Aorta (tissue), 5 donors: ENCODE measurements at places on chromosomes 3 and 15. TPM values are rescaled to one million over a fixed set of nuclear protein-coding genes. Genes with fewer than 3 reads are reported as not detected.

DNA sequence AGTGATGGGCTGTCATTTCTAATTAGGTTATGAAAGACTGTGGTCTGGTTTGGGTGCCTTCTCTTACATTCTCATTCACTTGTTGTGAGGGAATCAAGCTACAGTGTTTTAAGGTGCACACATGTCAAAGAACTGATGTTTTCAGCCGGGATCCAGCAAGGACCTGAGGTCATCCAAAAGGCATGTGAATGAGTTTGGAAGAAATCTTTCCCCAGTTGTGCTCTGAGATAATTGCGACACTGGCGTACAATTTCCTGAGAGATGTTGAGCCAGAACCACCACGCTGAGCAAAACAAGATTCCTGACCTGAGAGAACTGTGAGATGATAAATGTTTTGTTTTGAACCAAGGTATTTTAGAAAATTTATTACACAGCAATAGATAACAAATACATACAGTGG, 295.3 kb upstream of the SLITRK3 start:
- H3K27ac ChIP-seq: no peak overlapping the region
- no peaks in the 10 kb centered on the region for H3K27me3 ChIP-seq
- H3K4me1 ChIP-seq: no peaks in the 10 kb centered on the region
- no peaks in the 10 kb centered on the region for H3K36me3 ChIP-seq
- H3K4me3 ChIP-seq: no peak overlapping the region

- no peaks in the 10 kb centered on the region for H3K36me3 ChIP-seq
- H3K27ac ChIP-seq: no peak overlapping the region
- DNase-seq: no peak
- no peaks in the 10 kb centered on the region for H3K4me1 ChIP-seq
- no peak overlapping the region for H3K4me3 ChIP-seq
Observed at GRCh38 chr3:34351882-34352777, 553.7 kb downstream of the PDCD6IP start.

DNA sequence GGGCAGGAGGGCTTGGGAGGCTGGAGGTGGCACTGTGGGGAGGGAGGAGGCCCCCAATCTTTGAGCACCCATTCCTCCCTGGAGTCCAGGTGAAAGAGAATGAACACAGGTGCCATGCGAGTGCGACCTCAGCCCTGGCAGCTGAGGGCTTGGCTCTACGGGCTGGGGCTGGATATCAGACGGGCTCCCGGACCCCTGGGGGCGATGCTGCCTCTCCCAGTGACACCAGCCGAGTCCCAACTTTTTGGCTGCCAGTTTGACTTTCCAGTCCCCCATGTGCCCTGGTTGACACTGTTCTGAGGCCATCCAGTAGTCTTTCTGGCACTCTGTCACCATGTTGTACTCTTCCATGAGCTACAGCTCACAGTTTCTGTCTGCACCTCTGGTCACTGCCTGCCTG, 1.2 kb downstream of the VILL start:
- H3K4me1 ChIP-seq: no peaks in the 10 kb centered on the region
- H3K36me3 ChIP-seq: no peaks in the 10 kb centered on the region
- peak; percentile 45 for DNase-seq
- no peak overlapping the region for H3K4me3 ChIP-seq
- no peaks in the 10 kb centered on the region for H3K27me3 ChIP-seq
- no peak overlapping the region for H3K27ac ChIP-seq

- DNase-seq: no peak
- H3K36me3 ChIP-seq: peaks cover 3% of the 10 kb centered on the region
Observed at GRCh38 chr3:126111126-126111551, 27.2 kb upstream of the SLC41A3 start.

- H3K27ac ChIP-seq: no peak overlapping the region
- no peak overlapping the region for H3K4me3 ChIP-seq
- H3K4me1 ChIP-seq: no peaks in the 10 kb centered on the region
- H3K36me3 ChIP-seq: no peaks in the 10 kb centered on the region
- no peaks in the 10 kb centered on the region for H3K27me3 ChIP-seq
- DNase-seq: no peak
Observed at GRCh38 chr3:9613056-9613748, 36.1 kb upstream of the MTMR14 start.

Gene GRM2
- total RNA-seq: 0.87 TPM

DNA sequence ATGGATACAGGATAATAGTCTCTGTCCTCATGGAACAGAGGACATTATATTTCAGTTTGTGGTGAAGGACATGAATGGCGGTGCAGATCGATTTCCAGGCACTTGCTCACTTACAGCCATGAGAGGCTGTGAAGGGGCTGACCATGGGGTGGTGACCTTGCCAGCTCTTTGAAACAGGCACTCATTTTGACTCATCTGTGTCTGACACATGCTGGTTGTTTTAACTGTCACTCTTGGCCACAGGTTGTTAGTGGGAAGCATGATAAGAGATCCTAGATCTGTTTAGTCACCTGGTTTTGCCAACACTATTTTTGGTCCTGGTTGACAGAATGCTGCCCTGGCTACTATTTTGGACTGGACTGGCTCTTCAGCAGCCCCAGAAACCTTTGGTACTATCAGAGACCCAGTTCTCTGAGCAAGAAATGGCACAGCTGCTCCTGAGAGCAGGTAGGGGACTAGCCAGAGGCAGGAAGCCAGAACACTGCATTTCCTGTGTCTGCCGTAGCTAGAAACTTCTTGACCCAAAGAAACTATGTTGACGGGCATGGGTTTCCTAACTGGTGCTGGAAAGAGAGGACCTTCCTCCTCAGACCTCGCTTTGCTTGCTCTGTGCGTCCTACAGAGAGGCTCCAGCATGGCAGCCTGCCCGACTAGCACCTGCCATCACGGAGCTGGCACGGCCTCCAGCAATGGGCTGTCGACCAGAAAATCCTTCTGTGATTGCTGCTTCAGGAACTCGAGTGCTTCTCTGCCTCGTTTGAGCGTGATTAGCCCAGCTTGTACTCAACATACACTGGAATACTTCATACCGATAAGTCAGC, 6.3 kb downstream of the PXYLP1 start:
- H3K36me3 ChIP-seq: no peaks in the 10 kb centered on the region
- no peaks in the 10 kb centered on the region for H3K27me3 ChIP-seq
- DNase-seq: no peak
- H3K4me1 ChIP-seq: peaks cover 14% of the 10 kb centered on the region

- H3K4me1 ChIP-seq: peaks cover 8% of the 10 kb centered on the region
- no peak overlapping the region for H3K27ac ChIP-seq
- H3K4me3 ChIP-seq: no peak overlapping the region
- no peak for DNase-seq
Observed at GRCh38 chr3:161072211-161072621, 32.9 kb downstream of the B3GALNT1 start.

DNA sequence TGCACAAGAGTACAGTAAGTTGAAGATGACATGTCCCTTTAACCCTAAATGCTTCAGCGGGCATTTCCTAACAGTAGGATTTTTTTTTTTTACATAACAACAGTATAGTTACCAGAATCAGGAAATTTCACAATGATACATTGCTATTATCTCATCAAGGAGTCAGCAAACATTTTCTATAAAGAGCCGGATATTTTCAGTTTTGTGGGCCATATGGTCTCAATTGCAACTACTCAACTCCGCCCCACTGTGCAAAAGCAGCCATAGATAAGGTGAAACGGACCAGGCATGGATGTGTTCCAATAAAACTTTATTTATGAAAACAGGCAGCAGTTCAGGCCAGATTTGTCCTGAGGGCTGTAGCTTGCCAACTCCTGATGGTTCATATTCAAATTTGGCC, 130.6 kb downstream of the SMAD6 start:
- no peaks in the 10 kb centered on the region for H3K4me1 ChIP-seq
- no peaks in the 10 kb centered on the region for H3K36me3 ChIP-seq
- H3K27me3 ChIP-seq: no peaks in the 10 kb centered on the region
- no peak for DNase-seq
- H3K4me3 ChIP-seq: no peak overlapping the region
- no peak overlapping the region for H3K27ac ChIP-seq

Gene SAMMSON
- total RNA-seq: 25.6 TPM

DNA sequence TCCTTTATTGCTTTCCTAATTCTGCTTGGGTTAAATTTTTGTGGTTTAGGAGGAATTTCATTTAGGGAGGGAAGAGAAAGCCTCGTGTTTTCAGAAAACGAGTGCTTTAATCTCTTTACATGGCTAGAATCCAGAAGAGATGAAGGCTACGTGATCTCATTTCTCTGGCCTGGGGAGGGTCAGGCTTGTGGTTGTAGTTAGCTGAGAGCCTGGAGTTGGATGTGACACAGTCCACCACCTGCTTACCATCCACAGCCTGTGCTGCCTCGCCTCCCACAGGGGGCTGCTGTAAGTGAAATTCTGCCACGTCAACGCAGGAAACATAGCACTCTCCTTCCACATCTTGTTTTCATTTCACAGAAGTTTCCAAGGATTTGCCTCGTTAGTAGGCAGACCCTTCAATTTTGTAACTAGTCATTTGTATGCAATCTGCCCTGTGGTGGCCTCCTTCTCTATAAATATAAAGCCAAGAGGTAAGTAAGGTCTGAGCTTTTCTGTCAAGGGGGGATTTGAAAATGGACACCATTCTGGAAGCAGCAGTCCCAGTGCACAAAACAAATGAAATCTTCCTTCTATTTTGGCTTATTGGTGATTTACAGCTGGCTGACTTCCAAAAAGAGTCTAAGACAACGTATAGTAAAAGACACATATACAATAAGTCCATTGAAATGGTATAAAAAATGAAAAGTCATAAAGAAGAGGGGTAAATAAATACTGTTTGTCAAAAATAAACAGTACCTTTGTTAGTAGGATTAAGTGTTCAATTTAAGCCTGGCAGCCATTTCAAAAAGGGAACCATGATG, 3.4 kb downstream of the GXYLT2 start:
- H3K27me3 ChIP-seq: no peaks in the 10 kb centered on the region
- peak overlapping the region; percentile 59 for H3K27ac ChIP-seq
- H3K4me3 ChIP-seq: no peak overlapping the region

DNA sequence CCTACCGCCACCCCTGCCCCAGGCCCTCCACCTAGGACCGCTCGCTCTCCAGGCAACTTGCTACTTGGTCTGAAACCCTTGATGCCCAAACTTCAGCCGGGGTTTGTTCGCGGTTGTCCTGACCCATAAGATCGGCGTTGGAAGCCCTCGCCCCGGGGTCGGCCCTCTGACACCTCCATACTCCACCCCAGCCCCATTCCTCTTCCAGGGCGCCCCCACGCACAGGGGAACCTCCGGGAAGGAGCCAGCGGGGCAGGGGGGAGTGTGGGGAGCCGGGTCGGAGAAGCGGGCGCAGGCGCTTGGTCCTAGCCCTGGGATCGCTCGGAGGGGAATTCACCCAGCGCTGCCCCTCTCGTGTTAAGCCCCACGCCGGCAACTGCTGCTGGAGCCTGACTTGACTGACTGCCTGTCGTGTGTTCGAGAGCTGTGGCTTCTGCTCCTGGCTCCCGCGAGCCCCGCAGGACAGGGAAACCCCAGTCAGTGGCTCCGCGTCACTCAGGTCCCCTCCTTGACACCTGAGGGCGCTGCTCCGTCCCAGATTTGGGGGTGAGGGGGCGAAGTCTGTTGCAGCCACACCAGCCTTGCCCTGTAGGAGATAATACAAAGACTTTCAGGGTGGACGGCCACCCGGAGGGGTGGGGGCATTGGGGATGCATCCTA, 675 bp downstream of the RYR3 start:
- no peaks in the 10 kb centered on the region for H3K4me1 ChIP-seq
- H3K27me3 ChIP-seq: no peaks in the 10 kb centered on the region
- no peaks in the 10 kb centered on the region for H3K36me3 ChIP-seq
- peak; percentile 79 for DNase-seq
- peak overlapping the region; percentile 63 for H3K4me3 ChIP-seq

Gene ITIH3
- total RNA-seq: 6.8 TPM

Gene USP13
- total RNA-seq: 6.9 TPM

DNA sequence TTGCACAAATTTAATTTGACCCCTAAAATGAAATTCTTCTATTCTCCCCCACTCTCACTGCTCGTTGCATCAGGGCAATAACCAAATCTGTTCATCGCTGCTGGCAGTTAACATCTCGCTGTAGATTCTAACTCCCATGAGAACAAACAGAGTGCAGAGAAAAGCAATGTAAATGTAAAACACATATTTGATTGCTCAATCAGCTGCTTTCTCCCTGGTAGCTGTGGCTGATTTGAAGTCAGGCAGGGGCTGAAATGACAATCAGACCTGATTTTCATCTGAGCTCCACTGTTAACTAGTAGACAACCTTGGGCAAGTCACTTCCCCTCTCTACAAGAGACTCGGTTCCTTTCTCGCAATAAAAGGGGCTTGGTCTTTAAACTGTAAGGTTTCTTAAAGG, 119.8 kb upstream of the CPNE4 start:
- no peaks in the 10 kb centered on the region for H3K36me3 ChIP-seq
- H3K27me3 ChIP-seq: no peaks in the 10 kb centered on the region
- no peak for DNase-seq
- no peak overlapping the region for H3K27ac ChIP-seq
- H3K4me1 ChIP-seq: no peaks in the 10 kb centered on the region

- H3K4me1 ChIP-seq: no peaks in the 10 kb centered on the region
- H3K27me3 ChIP-seq: no peaks in the 10 kb centered on the region
- H3K36me3 ChIP-seq: no peaks in the 10 kb centered on the region
- H3K27ac ChIP-seq: no peak overlapping the region
- no peak for DNase-seq
Observed at GRCh38 chr3:58261954-58262666, 24.5 kb downstream of the ABHD6 start.

Gene ACVR2B
- total RNA-seq: 8.2 TPM

DNA sequence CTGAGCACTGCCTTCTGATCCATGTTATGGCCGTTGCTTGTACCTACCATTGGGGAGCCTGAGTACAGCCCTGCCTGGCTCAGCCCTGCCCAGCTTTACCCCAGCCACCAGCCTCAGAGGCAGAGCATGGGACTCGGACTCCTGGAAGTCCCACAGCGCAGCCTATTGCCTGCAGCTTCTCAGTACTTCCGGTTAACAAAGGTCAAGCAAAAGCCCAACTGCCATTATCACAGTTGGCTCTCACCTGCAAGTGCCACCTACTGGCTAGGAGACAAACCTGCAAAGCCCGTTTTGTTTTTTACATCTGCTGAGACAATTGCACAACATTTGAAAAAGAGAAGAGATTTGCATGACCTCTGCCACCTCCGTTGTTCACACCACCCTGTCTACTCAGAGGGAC, 1081.7 kb downstream of the NAALADL2 start:
- no peaks in the 10 kb centered on the region for H3K36me3 ChIP-seq
- no peaks in the 10 kb centered on the region for H3K27me3 ChIP-seq
- H3K27ac ChIP-seq: no peak overlapping the region
- no peak overlapping the region for H3K4me3 ChIP-seq

GRCh38 chr15:36982430-36982829, 117.9 kb downstream of the MEIS2 start:
- no peaks in the 10 kb centered on the region for H3K36me3 ChIP-seq
- H3K4me3 ChIP-seq: no peak overlapping the region
- no peak overlapping the region for H3K27ac ChIP-seq
- no peaks in the 10 kb centered on the region for H3K27me3 ChIP-seq
- H3K4me1 ChIP-seq: no peaks in the 10 kb centered on the region
- no peak for DNase-seq

Gene LIPH
- total RNA-seq: 0.62 TPM

GRCh38 chr15:32942401-32942841, 224.6 kb downstream of the GREM1 start:
- H3K27me3 ChIP-seq: no peaks in the 10 kb centered on the region
- DNase-seq: no peak
- no peak overlapping the region for H3K4me3 ChIP-seq
- H3K4me1 ChIP-seq: no peaks in the 10 kb centered on the region

Gene ACP3
- total RNA-seq: 4.2 TPM

Gene DHX36
- total RNA-seq: 82.9 TPM

GRCh38 chr3:21839592-21839991, 88.6 kb upstream of the ZNF385D start:
- DNase-seq: no peak
- H3K4me1 ChIP-seq: no peaks in the 10 kb centered on the region
- H3K27me3 ChIP-seq: no peaks in the 10 kb centered on the region
- H3K4me3 ChIP-seq: no peak overlapping the region
- no peaks in the 10 kb centered on the region for H3K36me3 ChIP-seq
- no peak overlapping the region for H3K27ac ChIP-seq
